ENCODE measurements at places on chromosomes 4 and X.

GRCh38 chrX:150767475-150768131, 74.4 kb downstream of the MTMR1 start:
- DNase-seq = no peak

GRCh38 chr4:91099666-91100065, 972.5 kb downstream of the CCSER1 start:
- DNase-seq = no peak

DNA sequence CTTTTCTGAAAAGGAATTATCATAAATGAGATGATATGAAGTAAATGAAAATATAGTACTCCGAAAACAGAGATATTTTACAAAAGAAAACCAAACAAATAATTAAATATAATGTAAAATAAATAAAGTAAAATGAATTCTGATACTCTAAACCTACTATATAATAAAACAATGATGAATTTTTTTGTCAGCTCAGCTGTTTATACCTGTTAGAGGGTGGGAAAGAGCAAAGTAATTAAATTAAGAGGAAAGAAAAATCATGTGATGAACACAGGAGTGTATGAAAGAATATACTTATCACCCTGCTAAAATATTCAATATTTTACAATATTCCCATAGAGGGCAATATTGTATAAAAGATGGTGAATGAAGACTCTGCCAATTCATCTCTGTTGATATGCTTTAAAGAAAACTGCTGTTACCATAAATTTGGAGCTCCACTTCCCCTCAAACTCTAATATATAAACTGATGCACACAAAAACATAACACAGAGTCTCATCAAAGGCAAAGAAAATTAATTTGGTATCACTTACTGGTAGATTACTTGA, 6.5 kb upstream of the NDST4 start:
- DNase-seq = no peak

DNA sequence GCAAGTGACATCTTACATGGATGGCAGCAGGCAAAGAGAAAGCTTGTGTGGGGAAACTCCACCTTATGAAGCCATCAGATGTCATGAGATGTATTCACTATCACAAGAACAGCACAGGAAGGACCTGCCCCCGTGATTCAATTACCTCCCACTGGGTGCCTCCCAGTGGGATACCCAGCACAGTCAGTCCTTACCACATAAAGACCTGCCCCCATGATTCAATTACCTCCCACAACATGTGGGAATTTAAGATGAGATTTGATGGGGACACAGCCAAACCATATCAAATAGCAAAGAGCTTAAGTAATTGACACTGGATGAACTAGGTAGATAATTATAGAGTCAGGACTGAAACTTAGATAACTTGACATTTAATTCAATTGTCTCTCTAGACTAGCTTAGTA, 85.6 kb downstream of the SLIT2 start:
- DNase-seq = no peak

- no peak for DNase-seq
Measured at GRCh38 chr4:81789741-81790399, 318.2 kb upstream of the RASGEF1B start.

- DNase-seq = no peak
Measured at GRCh38 chrX:108268434-108269080, 169.7 kb downstream of the COL4A6 start.

All from activated CD4-positive, CD25-positive, alpha-beta regulatory T cell (primary cell).